Dorsolateral prefrontal cortex (tissue), 122 donors: ENCODE measurements at places on chromosomes 7 and 10.

DNA sequence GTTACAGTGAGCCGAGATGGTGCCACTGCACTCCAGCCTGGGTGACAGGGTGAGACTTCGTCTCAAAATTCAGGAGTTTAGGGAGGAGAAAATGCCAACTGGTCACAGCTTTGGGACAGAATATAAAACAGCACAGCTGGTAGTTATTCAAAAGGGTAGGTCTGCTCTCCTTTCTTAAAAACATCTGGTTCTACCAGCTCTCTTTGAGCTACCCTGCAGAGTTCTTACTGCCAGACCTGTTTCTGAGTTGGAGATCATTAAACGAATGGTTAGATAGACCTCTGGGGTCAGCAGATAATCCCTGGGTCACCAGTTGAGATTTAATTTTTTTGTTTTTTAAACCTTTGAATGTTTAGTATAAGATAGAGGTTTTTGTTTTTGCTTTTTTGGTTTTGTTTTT is 52.6 kb downstream of the MCU start:
- no peak for DNase-seq

GRCh38 chr7:18583305-18583704 is 87.8 kb downstream of the HDAC9 start:
- DNase-seq: no peak

GRCh38 chr10:88592381-88592780 is 5.8 kb downstream of the LIPJ start:
- no peak for DNase-seq

DNA sequence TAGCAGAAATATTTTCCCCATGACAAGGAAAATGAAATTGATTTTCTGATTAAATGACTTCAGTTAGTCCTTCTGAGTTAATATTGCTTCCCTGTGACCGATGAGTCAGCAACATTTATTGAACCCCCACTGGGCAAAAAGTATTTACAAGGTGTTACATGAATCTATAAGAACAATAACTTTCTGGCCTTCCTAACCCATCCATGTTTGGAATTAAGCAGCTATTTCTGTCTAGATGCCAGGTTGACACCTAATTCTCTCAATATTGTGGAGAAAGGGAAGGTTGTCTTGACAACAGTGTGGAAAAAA is 112.9 kb upstream of the JAZF1 start:
- no peak for DNase-seq

GRCh38 chr10:34627331-34627730 is 187.8 kb downstream of the PARD3 start:
- DNase-seq: no peak

DNA sequence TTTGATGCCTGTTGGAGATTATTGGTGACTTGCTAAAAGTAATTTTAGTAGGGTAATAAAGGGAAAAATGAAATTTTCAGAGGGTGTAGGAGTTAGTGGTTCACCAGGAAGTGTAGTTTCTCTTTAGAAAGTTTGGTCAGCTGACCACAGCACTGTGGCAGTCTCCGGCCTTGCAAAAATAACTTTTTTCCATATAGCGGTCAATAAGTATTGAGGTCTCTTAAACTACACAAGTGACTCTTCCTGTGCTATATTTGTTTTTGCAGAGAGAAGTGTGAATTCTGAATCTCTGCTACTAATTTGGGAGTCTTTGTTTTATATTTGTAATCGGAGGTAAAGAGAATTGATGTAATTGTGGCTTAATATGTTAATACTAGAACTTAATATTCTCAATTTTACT is 24.3 kb downstream of the PTPN12 start:
- DNase-seq: no peak

- DNase-seq: no peak
Observed at GRCh38 chr10:89301232-89301631, 614 bp upstream of the IFIT2 start.

- no peak for DNase-seq
Observed at GRCh38 chr10:63542835-63543575, 21.8 kb downstream of the REEP3 start.

DNA sequence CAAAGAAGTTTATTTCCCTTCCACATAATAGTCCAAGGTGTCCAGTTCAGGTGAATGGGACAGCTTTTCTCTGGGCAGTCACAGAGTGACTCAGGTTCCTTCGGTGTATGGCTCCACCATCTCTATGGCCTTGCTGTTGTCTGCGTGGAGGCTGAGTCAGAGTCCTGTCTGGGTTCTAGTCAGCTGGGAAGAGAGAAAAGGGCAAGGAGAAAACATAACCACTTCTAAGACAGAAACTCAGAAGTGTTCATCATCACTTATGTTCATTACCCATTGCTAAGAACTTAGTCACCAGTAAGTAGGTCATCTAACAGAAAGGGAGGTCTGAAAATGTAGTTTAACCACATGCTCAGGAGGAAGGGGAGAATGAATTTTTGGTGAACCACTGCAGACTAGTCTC is 32.4 kb upstream of the CCDC7 start:
- no peak for DNase-seq

DNA sequence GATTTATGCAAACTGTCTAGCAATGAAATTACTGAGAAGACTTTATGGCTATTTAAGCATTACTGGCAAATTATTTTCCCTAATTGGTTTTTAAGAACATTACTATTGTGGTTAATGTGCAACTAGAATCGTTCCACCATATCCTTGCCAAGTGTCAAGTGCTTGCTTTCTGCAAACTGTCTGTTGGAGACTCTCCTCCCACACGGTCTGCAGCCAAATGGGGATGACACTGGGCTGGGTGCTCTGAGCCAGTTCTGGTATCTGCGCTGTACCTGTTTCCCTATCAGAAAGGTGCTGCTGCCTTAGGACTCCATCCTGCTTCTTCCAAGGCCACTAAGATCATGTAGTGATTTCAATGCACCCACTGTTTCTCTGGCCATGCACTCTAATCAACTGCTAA is 110.4 kb downstream of the RAMP3 start:
- no peak for DNase-seq

DNA sequence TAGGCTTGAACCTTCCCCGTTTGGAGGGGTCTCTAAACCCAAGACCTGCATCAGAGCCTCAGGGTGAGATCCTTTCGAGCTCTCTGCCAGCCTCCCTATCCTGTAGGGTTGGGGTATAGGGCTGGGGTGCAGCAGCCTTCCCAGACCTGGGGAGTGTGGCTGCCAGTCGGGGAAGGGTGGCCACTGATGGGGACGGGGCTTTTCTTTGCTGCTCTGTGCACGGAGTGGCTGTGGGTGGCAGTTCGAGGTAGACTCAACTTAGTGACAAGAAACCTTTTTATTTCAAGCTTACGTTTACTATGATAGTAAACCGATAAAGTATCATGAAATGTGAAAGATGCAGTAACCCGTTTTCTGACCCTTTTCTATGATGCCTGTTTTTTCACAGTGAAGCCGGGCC is 13.0 kb downstream of the ZNF316 start:
- no peak for DNase-seq

DNA sequence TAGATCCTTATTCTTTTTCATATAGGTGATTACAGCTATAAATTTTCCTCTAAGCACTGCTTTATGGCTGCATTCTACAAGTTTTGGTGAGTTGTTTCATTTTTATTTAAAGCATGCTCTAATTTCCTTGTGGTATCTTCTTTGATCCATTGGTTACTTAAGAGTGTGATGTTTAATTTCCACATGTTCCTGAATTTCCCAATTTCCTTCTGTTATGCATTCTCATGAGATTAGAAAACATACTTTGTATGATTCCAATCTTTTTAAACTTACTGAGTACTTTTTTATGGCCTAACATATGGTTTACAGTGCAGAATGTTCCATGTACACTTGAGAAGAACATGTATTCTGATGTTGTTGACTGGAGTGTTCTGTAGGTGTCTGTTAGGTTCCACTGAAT is 53.4 kb downstream of the MYL10 start:
- no peak for DNase-seq

DNA sequence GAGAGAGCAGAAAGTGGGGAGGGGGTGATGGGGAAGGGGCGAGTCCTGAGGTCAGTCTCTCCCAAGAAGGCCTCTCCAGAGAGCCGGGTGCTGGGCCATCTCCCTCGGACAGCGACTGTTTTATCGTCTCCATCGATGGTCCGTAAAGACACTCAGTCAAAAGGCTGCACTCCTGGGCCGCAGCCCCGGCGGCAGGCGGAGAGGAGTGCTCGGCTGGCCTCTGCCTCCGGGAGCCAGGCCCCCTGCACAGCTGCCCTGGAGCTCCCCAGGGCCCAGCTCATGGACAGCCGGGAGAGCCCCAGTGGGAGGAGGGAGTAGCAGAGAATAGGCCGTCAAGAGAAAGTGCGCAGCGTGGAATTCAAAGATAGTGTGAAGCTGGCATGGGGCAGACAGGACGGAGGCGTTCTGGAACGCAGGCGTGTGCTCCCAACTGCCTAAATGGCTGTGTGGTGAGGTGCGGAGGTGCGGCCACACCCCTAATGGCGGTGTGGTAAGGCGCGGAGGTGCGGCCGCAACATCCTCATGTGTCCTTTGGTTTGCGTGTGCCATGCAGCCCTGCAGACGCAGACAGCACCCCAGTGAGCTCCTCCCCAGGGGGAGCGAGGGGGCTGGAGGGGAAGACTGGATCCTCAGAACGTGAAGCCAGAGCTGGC is 477.5 kb upstream of the FOXK1 start:
- no peak for DNase-seq

DNA sequence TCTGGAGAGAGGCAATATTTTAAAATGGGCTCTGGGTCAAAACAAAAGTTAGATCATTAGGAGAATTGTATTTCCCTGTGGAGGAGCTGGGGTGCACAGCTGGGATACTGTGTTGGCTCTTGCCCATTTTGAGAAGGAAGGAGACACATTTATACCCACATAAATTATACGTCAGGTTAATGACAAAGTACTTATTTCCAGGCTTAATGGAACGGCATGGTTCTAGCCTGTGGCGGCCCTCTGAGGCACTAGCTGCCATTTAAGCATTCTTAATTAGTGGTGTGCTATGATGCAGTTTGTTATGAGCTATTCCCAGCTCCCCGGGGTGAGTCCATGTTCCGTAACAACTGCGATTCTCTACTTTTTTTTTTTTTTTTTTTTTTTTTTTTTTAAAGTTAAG is 193.5 kb downstream of the SEC23IP start:
- no peak for DNase-seq

DNA sequence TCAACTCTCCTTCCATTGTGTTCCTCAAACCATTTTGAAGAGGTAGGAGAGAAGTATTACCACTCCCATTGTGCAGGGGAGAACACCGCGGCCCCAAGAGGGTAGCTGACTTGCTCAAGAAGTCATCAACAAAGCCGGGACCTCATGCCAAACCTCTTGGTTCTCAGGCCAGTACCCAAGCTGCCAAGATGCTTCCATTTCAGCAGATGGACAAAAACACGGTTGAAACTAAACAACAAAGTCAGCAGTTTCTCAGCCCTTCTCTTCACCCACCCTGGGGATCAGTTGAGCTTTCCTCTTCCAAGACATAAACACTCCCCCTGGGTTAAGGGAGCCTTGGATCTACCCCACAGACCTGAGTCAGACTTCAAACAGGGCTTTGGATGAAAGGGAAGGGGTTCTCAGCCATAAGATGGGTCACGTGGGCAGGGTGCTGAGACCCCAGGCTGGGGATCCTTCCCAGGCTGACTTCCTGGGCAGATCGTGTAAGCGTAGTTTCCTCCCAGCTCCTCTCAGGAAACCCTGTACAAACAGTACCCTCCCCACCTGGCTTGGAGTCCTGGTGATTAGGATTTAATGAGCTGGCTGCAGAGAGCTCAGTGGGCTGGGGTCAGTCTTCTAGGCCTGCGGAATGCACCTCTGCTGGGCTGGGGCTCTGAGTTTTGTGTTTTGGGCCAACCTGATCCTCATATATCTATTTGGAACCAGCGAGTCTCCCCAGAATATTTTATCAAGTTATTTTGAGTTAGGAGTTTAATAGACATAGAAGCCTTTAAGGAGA is 27.3 kb downstream of the EMX2 start:
- DNase-seq: no peak

GRCh38 chr10:19708031-19708430 is 108.2 kb upstream of the PLXDC2 start:
- DNase-seq: no peak

GRCh38 chr7:39588416-39588815 is 22.2 kb downstream of the YAE1 start:
- no peak for DNase-seq

DNA sequence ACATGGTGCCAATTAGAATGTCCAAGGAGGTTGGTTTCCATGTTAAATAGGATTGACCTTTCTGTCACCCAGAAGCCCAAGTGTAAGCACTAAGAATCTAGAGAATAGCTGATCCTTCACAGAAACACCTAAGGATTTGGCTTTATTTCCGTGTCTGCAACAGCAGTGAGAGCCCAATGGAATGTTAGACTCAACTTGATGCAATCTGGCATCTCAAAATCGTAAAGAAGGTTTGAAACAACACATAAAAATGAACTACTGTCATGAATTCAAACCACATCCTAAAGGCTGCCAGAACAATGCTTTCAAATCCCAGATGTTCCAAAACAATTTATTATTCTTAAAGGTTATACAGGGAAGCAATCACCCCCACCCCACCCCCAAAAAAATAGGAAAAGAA is 18.6 kb downstream of the PPP1R3C start:
- no peak for DNase-seq

DNA sequence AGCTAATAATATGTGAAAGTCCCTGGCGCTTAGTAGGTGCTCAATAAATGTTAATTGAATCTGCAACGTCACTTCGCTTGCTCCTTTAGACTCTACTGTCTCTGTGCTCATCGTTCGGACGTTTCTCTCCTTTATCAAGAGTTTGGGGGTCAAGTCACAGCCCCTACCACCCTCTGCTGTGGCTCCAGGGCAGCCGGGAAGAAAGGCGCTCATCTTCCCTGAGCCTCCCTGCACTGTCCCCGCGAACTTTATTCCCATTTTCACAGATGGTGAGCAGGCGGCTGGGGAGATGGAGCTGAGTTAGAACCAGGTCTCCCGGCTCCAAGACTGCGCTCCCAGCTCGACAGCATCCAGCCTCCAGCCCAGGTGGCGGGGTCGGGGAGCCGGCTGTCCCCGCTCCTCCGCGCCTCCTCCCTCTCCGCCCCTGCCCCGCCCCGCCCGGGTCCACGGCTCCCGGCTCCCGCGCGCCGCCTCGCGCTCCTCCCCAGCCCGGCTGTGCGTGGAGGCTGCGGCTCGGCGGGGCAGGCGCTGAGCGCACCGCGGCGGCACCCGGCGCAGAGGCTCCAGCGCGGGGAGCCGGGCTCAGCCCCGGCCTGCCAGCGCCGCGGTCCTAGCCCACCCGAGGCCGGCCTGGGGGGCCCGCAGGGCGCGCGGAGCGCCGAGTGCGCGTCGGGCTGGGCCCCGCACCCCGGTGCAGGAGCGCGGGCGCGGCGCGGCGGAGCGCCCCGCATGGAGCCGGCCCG is at the start of gene CLEC2L:
TSS of gene CLEC2L (plus strand) at position 487 of the 743 bp plus-strand sequence. CDS start at position 730, 243 bp downstream.
- no peak for DNase-seq

GRCh38 chr10:63208986-63209385 is 75.9 kb downstream of the NRBF2 start:
- DNase-seq: no peak

DNA sequence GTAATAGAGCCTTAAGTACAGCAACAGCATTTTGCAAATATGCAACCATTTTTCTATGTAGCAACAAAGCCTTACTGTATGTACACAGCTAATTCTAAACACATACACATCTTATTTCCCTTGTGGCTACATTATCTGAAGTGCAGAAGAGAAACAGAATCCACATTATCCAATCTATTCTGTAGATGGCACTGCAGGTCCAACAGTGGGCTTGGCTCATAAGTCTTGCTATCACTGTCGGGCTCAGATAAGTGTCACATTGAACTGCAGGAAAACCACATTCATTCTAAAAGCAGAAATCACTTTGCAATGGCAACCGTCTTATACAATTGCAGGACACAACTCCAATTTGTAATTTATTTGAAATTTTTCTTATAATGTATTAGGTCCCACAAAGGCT is 109.8 kb upstream of the NOBOX start:
- DNase-seq: no peak
